H7 (cell line): ENCODE measurements at places on chromosomes 5 and 9.

- peak; percentile 51 for DNase-seq
These were observed 10.5 kb downstream of the CSF1R start for GRCh38 chr5:150075806-150076205.

- DNase-seq, result no peak
These were observed 155.2 kb downstream of the GAS1 start for GRCh38 chr9:86792136-86792535.

- no peak for DNase-seq
These were observed 89.9 kb upstream of the GLIS3 start for GRCh38 chr9:4389755-4390154.

DNA sequence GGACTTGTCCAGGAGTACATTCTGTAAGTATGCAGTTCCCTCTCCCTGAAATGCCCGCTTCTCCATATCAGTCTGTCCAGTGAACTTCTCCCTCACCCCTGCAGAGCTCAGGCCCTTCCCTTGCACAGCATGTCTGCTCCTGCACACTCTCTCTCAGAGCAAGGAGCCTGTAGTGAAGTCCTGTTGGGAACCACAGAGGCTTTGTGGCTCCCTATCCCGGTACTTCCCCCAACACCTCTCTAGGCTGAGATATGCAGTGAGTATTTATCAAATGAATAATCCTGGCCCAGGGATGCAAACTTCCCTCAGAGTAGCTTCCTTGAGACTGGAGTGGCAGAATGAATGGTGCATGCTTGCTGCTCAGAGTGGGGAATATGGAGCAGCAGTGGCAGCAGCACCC, 48.8 kb downstream of the POC5 start:
- DNase-seq, result no peak

GRCh38 chr5:132053483-132053882, 7.0 kb upstream of the IL3 start:
- DNase-seq, result peak; percentile 12

- DNase-seq, result no peak
These were observed 183.4 kb downstream of the TMC1 start for GRCh38 chr9:72704688-72705375.

DNA sequence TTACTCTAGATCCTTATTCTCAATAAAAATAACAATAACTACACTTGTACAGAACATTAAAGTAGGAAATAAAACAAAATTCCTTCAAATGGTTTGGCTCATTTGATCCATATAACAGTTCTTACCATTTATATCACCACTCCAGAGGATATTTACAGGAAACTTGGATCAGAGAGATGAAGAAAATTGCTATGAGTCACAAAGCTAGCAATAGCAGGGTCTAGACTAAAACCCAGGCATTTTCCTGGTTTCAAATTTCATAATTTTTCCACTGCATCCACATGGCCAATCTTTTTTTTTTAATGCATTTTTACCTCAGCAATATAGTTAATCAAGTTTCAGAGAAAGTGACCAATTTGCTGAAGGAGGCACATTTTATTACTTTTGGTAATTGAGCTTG, 299.2 kb downstream of the ELAVL2 start:
- DNase-seq, result no peak
